Stimulated activated CD8-positive, alpha-beta memory T cell treated with anti-CD3 and anti-CD28 coated beads, Interleukin-15, amount 100 ng/mL, for 4 hours (primary cell): ENCODE measurements at places on chromosomes 12 and 14.

DNA sequence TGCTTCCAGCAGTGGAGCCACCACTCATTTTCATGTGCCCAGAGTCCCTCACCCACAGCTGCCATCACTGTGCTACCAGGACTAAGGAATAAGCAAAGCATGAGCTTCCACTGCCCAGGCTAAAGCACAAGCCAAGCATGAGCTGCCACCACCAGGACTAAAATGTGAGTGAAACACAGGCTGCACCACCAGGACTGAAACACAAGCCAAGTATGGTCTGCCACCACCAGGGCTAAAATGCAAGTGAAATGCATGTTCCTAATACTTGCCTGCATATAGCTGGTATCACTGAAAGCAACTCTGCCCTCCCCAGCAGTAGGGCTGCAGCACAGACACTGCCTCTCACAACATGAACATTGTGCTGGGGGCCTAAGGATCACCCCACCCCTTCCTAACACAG, 30.0 kb downstream of the CEP83 start:
- no peak for DNase-seq

DNA sequence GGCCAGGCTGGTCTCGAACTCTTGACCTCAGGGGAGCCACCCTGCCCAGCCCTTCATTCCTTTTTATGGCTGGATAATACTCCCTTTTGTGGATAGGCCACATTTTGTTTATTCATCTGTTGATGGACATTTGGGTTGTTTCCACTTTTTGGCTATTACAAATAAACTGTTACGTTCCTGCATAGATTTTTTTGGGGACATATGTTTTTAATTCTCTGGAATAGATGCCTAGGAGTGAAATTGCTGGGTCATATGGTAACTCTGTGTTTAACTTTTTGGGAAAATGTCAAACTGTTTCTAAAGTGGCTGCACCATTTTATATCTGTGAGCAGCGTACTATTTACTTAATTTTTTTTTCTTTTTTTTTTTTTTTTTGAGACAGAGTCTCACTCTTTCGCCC, 9.8 kb downstream of the KMT5A start:
- DNase-seq = no peak

DNA sequence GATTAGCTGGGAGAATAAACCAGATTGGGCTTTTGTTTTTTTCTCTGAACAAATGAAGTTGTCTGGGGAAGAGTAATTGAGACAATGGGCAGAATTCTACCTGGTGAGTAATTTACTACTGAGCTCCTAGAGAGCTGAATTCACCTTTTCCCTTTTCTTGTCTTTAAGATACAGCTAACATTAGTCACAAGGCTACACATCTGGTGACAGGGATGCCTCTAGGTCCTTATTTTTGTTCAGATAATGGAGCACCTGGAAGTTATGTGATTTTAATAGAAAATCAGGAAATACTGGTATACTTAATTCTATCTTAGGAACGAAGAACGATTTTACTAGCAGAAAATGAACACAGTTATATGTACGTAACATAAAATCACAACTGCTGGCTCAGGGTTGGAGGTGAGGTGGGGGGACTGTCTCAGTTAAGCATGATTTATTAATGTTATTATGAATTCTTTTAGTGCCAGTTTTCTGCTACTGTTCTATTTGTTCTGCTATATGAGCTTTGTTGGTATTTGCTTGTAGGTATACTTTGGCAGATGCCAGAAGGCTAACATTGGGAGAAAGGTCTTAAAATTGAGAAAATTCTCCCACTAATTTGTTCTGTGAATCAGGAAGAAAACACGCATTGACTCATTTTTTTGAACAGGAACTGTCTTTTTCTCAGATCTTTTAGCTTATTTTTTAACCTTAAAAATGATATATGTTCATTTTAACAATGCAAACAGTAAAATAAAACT, 482.7 kb upstream of the RGS6 start:
- no peak for DNase-seq

DNA sequence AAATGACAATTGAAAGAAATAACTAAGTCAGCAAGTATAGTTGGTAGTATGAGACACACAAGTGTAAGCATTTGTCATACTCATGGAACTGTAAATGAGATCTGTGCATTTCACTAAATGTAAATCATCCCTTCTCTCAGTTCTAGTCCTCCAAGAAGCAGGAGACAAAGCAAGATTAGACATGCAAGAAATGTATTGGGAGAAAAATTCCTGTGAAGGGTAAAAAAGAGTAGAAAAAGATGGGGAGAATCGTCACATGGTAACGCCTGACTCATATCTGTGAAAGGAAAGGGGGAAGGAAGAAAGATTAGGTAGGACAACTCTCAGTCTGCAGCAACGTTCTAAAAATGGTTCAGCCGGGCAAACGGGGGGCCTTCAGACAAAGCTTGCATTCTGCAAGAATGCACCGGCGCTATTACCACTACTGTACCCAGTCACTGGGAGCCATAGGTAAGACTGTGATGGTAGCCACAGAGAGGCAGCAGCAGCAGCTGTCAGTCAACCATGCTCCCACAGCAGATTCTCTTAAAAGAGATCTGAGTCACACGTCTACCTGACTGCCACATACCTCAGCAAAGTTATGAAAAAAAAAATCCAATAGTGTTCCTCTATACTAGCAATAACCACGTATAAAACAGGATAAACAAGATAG, 18.0 kb upstream of the RFX4 start:
- no peak for DNase-seq

GRCh38 chr14:59964251-59965007, 44.5 kb downstream of the LRRC9 start:
- DNase-seq = no peak

DNA sequence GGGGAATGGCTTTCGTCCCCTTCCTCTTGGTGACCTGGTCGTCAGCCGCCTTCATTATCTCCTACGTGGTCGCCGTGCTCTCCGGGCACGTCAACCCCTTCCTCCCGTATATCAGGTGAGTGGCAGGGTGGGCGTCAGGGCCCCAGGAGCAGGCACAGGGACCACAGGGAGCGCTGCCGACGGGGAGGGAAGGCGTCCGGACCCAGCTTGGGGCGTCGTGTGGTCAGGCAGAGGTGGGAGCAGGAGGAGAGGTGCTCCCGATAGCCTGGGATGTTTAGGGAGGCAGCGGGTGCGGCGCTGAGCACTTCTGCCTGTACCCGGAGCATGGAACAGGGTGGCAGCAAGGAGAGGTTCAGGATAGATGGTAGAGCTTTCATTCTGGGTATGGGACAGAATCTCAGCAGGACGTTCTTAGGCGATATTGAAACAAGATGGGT, 444 bp downstream of the DRAM1 start:
- no peak for DNase-seq

GRCh38 chr12:563787-564298, 99.4 kb downstream of the NINJ2 start:
- no peak for DNase-seq

DNA sequence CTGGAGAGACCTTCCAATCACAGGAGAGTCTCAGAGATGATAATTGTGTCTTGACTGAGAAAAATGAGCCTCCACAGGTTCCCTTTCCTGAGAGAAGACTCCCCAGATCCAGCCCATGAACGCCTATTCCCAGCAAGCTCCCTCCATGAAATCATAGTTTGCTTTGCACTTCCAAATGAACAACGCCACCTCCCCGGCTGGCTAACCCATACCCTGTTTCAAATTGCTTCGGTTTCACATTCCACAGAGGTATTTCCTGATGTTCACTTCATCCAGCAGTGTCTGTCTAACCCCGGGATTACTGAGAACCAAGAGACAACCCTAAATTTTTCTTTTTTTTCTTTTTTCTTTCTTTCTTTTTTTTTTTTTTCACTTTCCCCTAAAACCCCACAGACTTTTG, 124.1 kb upstream of the RFLNA start:
- no peak for DNase-seq

DNA sequence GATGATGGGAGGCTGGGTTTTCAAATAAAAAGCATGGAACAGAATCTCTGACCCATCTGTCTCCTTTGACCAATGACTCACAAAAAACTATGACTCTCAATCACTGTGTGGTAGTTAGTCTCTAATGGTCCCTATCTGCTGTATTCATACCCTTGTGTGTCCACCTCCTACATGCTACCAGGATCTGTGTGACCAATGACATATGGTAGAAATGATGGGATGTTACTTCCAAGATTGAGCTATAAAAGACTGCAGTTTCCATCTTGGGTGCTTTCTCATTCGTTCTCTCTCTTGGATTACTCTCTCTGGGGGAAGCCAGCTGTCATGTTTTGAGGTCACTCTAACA, 144.7 kb upstream of the BTG1 start:
- DNase-seq = no peak

DNA sequence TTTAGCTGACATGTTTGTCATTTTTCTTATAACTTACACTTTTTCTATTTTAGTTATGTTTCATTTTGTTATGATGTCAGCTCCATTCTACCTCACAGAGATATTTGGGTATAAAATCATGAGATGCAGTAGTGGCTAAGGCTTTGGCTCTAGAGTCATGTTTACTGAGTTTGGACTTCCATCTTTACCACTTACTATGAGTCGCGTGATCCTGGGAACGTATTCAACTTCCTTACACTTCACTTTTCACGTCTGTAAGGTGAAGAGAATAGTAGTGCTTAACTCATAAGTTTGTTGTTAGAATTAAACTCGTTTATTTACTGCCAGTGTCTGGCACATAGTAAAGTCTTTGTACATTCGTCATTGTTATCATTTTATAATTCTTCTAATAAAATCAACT, 126.3 kb downstream of the ERC1 start:
- no peak for DNase-seq

DNA sequence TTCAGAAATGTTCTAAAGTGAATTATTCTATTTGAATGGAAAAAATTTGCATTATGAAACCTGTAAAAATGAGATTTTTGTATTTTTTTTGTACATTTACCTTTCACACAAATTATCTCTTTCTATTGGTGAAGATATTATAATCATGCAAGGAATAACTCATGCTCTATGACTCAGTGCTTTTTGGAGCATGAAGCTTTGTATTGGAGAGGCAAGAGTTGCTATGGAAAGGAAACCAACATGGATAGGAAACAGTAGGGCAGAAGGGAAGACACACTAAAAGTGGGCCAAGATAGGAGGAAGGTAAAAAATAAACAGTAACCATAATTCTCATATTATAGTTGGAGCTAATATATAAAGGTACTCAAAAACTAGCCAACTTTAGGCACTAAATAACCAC, 79.0 kb downstream of the PLCZ1 start:
- no peak for DNase-seq

DNA sequence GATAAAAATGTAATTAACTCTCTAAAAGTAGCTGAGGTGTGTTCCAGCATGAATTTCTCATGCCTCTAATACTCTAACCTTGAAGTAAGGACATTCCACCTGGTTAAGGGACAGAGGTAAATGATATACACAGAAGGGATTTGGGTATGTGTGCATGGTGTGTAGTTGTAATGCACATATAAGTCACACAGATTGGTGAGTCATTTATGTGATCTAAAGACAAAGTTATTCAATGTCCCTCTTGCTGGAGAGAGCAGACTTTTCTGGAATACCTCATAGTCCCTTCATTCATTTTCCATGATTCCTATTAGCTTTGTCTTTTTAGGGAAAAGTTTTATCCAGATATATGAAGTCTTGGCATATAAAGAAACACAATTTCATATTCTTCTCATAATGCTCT, 234.9 kb downstream of the SNAPC1 start:
- DNase-seq = no peak

- no peak for DNase-seq
These were observed 37.3 kb downstream of the MGST1 start for GRCh38 chr12:16384732-16385131.

GRCh38 chr12:132834181-132834711, 5.6 kb upstream of the GOLGA3 start:
- no peak for DNase-seq
